Amniotic stem cell (primary cell): ENCODE measurements at places on chromosomes 4 and X.

DNA sequence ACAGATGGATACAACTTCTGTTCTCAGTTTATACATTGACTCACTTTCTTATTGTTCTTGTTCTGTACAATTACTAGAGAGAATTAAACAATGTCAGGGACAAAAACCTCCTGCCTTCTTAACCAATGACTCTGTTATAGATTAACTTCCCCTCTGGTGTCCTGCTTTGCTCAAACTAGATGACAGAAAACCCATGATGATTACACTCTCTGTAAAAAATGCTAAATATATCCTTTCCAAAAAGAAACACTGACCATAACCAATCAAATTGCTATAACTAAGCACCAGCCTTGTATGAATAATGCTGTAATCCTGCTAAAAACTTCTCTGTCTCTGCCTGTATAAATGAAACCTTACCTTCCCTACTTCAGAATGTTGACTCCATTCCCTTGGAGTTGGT is 29.8 kb upstream of the IL13RA2 start:
- DNase-seq, result no peak

- DNase-seq, result no peak
These were observed 206.0 kb downstream of the BCOR start for GRCh38 chrX:39891781-39892180.

DNA sequence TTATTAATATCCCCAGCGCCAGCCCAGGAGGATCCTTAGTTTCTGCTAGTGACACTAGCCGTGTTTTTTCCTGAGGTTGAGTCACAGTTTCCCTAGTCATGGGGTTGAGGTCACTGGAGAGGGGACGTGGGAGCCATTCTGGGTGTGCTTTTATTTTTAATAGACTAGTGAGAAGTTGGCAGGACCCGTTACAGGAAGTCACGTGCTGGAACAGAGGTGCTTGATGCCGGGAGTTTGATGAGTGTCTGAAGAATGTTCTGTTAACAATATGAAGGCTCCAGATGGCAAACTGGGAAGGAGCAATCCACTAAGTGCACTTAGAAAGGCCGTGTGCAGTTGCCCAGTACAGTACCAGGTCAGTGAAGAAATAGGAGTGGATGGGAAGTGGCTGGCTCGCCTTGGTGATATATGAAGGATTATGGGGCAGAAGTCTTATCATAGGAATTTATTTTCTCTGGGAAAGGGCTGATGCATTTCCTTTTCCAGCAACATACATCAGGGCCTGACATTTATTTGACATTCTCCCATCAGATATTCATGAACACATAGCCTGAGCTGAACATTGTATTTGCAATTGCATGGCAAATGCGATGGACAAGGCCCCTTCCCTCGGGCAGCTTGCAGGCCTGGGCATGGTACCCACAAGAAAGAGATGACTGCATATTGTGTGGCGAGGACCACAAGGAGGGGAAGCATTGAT is 291.8 kb downstream of the FBXW7 start:
- DNase-seq, result no peak

- no peak for DNase-seq
These were observed 7.7 kb downstream of the NAT8L start for GRCh38 chr4:2066571-2067445.

DNA sequence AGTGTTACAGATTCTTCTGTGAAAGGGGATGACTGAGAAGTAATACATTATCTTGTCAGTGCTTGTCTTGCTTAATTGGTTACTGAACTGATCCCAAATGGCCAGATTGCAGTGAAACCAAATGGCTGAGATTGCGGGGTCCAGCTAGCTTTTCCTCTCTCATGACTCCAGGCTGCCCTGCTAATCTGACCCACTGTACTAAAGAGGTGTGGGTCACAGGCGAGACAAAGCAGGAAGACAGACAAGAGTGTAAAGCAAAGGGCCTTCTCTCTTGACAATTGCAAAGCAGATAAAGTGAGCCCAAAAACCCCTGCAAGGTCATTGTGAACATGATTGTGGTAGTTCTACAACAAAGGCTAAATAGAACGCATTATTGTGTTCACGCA is 2.1 kb downstream of the TMEM150C start:
- DNase-seq, result no peak

GRCh38 chrX:108053218-108053617 is 8.4 kb downstream of the VSIG1 start:
- no peak for DNase-seq
